ENCODE measurements at places on chromosomes 2 and 18.

- no peak for DNase-seq
These were observed 6.8 kb downstream of the ITM2C start for GRCh38 chr2:230871361-230872150.

DNA sequence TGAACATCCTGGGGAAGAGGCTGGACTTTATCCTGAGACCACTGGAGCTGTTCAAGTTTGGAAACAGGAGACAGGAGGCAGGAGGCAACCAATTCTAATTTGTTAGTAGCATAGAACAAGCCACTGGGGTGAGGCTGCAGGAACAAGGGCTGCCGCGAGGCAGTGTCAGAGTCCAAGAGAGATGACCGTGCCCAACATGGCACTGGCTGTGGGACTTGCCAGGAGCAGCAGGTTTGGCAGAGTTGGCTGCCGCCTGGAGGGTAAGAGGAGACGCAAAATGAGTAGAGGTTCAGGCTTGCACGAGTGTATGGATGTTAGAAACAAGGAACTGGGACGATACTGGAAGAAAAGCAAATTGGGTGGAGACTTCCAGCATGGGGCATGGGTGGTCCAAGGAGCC is 168.5 kb downstream of the TPGS2 start:
- DNase-seq, result no peak

GRCh38 chr2:117785740-117786139 is 28.8 kb upstream of the DDX18 start:
- DNase-seq, result peak; percentile 49

DNA sequence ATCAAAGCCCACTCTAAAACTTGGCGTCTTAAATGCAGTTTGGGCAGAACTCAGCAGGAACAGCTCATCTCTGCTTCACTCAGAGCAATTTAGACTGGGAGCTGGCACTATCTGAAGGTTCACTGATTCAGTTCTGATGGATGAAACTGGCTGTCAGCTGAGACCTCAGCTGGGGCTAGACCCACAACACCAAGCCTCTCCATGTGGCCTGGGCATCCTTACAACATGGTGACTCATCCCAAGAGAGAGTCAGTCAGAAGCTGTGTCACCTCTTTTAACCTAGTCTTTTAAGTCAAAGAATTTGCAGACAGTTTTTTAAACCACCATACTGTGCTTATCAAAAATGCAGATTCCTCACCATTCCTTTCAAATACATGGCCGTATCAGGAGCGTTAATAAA is 62.6 kb upstream of the ZNF397 start:
- peak; percentile 62 for DNase-seq

GRCh38 chr2:102253753-102254150 is 57.6 kb upstream of the IL1RL1 start:
- peak; percentile 34 for DNase-seq

GRCh38 chr2:211495339-211495738 is 938.9 kb downstream of the CPS1 start:
- no peak for DNase-seq

GRCh38 chr2:28381225-28382180 is 11.2 kb upstream of the FOSL2 start:
- DNase-seq, result no peak

- DNase-seq, result no peak
These were observed 17.4 kb downstream of the ZNF521 start for GRCh38 chr18:25334588-25334987.
